ENCODE measurements at places on chromosomes 1 and 21. TPM values are rescaled to one million over a fixed set of nuclear protein-coding genes. Genes with fewer than 3 reads are reported as not detected.

DNA sequence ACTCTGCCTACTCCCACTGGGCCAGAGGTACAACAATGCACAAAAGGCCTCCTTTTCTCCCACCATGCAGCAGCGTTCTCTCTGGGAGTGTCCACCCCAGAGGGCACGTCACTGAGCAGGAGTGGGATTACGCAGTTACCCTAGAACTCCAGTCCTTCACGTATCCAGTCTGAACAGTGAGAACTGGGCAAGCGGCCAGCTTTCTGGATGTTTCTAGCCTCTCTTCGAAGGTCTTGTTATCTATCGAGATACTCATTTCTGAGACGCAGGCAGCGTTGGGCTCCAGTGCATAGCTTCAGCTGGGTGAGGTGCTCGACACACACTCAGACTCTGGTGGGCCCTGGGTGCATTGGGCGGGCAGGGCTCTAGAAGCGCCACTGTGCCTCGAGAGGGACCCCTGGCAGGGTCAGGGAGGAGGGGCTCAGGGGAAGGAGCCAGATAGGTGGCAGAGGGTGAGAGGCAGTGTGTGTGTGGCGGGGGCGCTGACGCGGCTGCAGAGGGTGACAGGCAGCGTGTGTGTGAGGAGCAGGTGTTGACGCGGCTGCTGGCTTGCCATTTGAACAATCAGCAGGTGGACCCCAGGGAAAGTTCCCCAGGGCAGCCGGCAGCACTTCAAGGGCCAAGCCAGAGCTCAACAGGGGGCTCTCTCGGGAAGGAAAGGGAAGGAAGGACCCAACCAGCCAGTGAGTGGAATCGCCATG lies 27.9 kb downstream of the PRDM15 start:
- DNase-seq, result no peak

DNA sequence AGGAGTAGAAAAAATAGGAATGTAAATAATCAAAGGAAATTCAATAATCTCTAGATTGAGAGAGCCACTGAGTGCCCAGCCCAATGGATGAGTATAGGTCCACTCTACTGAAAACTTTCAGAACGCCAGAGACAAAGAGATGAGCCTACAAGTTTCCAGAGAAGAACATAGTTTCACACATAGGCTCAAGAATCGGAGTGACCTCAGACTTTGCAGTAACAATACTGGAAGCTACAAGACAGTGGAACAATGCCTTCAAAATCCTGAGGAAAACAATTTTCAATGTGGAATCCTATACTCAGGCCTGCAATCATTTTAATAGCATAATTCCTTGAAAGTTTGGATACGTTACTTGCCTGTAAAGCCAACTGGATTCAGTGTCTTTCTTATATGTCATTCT lies 11.0 kb downstream of the GJA4 start:
- no peak for DNase-seq

DNA sequence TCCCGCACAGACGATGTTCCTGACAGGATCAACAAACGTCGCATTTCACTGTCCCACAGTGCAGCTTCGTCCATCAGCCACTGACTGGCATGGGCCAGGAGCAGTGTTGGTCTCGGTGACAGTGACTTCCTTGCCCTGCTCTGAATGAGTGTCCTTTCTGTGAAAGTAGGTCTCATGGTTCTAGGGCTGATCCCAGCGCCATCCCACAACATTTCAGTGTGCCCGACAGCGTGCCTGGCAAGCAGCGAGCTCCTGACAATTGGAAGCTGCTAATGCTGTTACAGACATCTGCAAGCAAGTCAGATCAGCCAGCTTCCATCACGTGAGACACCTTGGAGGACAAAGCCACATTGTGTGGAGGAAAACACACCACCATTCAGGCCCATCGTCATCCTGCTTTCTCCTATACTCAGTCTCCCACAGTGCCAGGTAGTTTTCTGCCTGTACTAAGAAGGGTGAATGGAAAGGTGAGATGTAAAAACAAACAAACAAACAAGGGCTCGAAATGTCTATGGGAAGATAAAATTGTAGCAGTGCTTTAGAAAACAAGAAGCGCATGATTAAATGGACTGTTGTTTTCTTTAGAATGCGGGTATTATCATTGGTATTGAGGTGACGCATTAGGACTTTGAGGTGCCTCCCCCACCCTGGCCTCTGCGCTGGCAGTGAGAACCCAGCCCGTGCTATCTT lies 21.9 kb downstream of the ERRFI1 start:
- no peak for DNase-seq

- no peak for DNase-seq
Measured at GRCh38 chr1:210340311-210340710, 11.6 kb downstream of the HHAT start.

GRCh38 chr1:86933562-86934377 lies 19.3 kb downstream of the HS2ST1 start:
- no peak for DNase-seq

The NEK2 gene
- 19.7 TPM for total RNA-seq
